ENCODE measurements at places on chromosomes 1 and 21. TPM values are rescaled to one million over a fixed set of nuclear protein-coding genes. Genes with fewer than 3 reads are reported as not detected.
A peak's percentile ranks its signal among the peaks of the same experiment; 100 is the strongest.

MAB21L3 gene
- total RNA-seq: not detected

GRCh38 chr1:30724175-30724574 lies 790 bp upstream of the MATN1 start:
- no peak for DNase-seq

DNA sequence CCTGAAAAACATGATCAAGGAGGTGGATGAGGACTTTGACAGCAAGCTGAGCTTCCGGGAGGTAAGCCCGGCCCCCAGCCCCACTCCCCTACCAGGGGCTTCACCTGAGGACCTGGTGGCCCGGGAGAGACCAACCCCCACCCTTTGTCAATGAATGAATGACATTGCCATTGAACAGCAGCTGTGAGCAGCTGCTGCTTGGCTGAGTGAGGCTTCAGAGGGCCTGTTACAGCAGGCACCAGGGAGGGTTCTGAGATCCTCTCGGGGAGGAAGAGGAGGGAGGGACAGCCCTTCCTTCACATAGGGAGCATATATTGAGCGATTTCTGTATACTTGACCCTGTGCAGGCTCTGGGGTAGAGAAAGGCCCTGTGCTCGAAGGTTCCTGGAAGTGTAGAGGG lies 12.3 kb upstream of the CTRC start:
- DNase-seq: no peak

PCBP3 gene
- total RNA-seq: 1.5 TPM

FTCD gene
- 0.64 TPM for total RNA-seq

DNA sequence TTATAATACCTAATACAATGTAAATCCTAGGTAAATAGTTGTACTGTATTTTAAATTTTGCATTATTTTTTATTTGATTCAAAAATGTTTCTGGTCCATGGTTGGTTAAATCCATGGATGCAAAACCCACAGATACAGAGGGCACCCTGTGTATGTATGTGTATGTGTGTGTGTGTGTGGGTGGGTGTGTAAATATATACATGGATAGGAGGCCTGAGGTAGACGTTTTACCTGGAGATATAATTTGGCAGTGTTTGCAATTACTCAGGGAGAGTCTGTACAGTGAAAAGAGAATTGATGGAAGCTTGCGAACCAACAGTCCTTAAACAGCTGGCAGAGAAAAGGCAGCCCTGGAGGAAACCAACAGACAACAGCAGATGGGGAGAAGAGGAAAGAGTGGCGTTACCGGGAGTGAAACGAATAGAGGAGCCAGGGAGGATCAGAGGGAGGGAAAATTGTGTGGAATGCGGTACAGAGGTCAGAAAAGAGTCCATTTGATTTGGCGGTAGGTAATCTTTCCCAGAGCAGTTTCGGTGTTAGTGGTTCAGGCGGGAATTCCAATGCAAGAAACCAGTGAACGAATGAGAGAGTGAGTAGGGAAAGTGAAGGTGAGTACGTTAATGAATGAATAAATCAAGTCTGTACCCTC lies 47.9 kb upstream of the NBL1 start:
- peak; percentile 7 for DNase-seq

SPATA46 gene
- total RNA-seq: not detected

LINGO4 gene
- not detected for total RNA-seq

- no peak for DNase-seq
Observed at GRCh38 chr1:43235451-43236121, 34.2 kb upstream of the TMEM125 start.

- DNase-seq: no peak
Observed at GRCh38 chr21:45981151-45982091, at the start of gene COL6A1. Gene COL6A1 (plus strand): TSS chr21:45981770. CDS start chr21:45981851, 81 bp downstream.
